ENCODE measurements at places on chromosomes 16 and 17.

- DNase-seq, result no peak
Observed at GRCh38 chr16:64738321-64738960, 383.4 kb downstream of the CDH11 start.

GRCh38 chr16:85863384-85863774 is 35.6 kb upstream of the IRF8 start:
- no peak for DNase-seq

GRCh38 chr17:44879376-44879775 is 19.9 kb downstream of the EFTUD2 start:
- DNase-seq, result no peak

DNA sequence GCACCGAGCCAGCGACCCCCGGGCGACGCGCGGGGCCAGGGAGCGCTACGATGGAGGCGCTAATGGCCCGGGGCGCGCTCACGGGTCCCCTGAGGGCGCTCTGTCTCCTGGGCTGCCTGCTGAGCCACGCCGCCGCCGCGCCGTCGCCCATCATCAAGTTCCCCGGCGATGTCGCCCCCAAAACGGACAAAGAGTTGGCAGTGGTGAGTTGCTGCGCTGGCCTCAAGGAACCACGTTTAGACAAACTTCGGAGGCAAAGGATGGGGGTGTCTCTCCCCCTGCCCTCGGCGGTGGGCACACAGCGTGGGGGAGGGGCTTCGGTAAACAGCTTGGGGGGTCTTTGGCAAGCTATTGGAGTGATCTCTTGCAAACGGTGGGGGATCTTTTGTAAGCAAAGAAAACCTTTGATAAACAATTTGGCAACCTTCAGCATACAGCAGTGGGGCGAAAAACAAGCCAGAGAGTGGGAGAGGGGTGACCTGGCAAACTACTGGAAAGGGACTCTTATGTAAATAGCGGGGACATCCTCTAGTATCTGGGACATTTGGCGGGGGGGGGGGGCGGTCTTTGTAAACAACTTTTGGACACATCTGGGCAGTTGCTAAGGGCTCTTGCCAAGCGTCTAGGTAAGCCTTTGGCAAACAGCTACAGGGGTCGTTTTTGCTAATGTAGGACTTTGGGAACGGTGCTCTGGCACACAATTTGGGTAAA is 587 bp downstream of the MMP2 start:
- no peak for DNase-seq

DNA sequence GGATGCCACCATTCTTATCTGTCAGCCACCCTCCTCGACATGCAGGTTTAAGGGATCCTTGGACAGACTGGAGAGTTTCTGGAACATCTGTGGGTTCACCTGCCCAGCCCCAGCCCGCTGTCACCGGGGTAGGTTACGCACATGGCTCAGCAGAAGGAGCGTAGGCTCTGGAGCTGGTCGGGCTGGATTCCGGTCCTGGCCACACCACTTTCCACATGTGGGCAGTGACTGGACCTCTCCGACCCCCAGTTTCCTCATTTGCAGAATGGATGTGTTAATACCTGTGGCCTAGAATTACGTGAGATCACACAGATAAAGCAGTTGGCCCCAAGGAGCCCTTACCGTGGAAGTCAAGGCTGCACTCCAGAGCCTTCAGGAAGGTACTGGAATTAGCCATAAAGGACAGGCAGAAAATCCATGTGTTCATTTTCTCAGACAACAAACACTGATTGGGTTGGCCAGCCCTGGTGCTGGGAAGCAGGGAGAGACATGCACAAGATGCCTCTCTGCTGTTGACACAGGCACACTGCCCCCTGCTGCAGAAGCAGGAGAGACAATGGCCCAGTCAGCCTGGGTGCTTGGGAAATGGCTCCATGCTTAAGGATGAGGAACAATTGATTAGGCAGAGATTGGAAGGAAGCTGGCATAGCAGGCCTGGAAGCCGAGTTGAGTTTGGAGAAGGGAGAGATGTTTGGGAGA is 58.8 kb downstream of the SF3B3 start:
- no peak for DNase-seq

DNA sequence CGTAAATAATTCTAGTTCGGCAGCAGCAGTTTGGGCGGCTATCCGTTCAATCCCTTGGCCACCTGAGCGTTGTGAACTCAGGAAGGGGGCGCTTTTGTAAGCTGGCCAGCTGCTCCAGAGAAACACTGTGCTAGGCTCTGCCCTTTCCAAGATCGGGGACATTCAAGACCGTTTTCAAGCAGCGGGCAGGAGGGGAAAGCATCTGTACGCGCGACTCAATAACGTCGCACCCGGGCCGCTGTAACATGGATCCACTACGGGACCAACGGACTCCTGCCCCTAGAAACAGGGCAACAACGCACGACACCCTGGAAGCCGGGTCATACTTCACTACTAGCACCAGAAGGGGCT is 463 bp downstream of the TOP2A start:
- DNase-seq, result no peak

- no peak for DNase-seq
Observed at GRCh38 chr17:8875957-8876356, 8.5 kb upstream of the PIK3R6 start.

GRCh38 chr17:81097134-81097942 is 62.4 kb downstream of the BAIAP2 start:
- DNase-seq, result peak; percentile 36

DNA sequence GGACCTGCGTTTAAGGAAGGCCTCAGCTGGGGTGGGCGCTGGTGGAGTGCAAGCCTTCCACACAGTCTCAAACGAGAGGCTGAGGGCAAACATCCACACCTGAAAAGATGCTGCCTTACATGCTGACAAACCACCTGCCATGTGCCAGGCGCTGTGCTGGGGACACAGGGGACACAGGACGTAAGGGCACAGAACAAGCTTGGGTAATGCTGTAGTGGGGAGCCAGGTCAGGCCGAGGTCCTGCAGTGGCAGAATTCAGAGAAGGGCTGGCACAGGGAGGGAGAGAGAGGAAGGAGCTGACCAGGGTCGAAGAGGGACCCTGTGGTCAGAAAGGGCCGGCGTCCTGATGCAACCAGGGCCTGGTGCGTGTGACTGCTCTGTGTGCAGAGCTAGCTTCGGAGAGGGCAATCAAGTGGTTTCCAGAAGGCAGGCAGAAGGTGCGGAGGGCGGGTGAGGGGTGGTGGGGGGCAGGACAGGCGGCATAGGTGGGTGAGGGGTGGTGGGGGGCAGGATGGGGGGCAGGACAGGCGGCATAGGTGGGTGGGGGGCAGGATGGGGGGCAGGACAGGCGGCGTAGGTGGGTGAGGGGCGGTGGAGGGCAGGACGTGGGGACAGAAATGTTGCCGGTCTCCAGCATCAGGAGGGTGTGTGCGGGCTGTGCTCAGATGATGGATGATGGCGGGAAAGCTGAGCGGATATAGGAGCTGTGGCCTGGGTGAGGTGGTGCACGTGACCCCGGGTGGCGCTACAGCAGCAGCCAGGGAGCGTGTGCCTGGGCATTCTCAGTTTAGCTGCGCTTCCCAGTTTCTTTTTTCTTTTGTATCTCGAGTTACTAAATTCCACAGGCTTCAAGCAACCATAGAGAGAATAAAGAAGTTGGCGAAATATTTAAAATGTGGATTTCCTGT is 18.8 kb downstream of the TELO2 start:
- no peak for DNase-seq

GRCh38 chr16:83366228-83366627 is 441.6 kb upstream of the HSBP1 start:
- DNase-seq, result no peak

DNA sequence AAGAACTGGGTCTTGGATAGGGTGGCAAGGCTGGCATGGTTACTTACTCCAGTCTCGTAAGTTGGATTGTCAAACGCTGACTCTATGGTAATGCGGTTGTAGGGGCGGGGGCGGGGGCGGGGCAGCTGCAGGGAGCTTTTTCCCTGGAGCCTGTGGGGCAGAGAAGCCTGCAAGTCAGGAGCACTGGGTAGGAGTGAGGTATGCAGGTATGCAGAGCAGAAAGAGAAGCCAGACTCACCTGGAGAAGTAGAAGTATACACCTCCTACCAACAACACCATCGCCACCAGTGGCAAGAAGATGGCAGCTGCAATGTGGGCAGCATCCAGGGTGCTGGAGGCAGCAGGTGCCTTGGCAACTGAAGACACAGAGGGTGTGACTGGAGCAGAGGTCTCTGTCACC is 4.8 kb upstream of the PHF12 start:
- DNase-seq, result no peak

- DNase-seq, result no peak
Observed at GRCh38 chr17:75646638-75646992, 13.4 kb downstream of the SMIM5 start.

- no peak for DNase-seq
Observed at GRCh38 chr17:73901661-73902415, 257.6 kb upstream of the SDK2 start.

Data from stimulated activated CD8-positive, alpha-beta memory T cell treated with anti-CD3 and anti-CD28 coated beads, Interleukin-2, amount 100 ng/mL, for 1 hour (primary cell).